Nucleus accumbens (tissue), 56 donors: ENCODE measurements at places on chromosomes 1 and 21.

DNA sequence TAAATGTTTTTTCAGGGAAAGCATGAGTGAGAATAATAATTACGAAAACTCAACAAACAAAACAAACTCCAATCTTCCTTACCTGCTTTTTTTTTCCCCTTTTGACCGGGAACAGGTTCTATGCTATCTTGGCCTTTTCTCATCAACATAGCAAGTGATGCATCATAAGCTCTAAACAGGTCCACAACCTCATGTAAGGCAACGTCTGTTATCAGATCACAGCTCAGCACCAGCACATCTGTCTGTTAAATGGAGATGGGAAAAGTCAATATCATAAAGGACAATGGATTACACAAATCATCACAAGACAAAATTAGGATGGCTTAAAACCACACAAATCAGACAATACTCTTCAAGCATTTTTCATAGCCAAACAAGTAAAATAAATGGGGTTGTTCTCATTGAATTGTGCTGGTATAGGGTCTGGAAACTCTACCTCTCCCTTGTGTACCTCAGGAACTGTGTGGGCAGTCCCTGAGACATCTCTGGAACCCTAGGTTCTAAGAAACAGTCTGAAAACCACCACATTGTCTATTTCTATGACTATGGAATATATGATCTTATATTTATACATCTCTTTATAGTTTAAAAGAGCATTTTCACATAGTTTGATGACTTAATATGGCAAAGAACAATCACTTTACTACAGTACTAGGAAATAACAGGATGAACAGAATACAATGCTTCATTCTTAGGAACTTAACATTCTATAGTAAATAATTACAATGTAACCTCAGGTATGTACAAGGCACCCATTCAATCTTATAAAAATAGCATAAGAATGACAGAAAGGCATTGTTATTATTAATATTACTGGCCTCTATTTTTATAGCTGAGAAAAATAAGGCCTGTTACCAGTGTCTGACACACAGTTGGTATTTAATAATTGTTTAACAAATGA lies 44.7 kb downstream of the EIF2B3 start:
- DNase-seq = no peak

DNA sequence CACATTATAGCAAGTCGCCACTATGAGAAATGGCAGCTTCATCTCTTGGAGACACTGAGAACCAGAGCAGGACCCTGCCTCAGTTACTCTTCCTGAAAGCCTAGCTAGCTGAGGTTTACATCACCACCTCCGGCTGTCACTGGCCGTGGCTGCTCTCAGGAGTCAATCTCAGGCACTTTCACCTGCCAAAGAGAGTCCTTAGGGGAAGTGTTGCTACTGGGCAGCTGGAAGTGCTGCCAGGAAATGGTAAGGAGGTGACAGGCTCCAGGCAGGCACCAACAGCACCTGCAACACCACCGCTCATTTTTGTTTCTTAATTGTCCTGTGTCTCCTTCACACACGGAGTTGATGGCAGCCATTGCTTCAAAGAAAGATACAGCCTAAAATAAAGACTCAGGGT lies 92.5 kb downstream of the DSCAM start:
- DNase-seq = no peak

GRCh38 chr1:226660410-226661182 lies 78.5 kb downstream of the ITPKB start:
- no peak for DNase-seq

GRCh38 chr21:41755934-41756773 lies 10.7 kb downstream of the RIPK4 start:
- DNase-seq = no peak

- DNase-seq = no peak
Measured at GRCh38 chr1:220533504-220534109, 5.7 kb downstream of the MARK1 start.

GRCh38 chr1:8910331-8910730 lies 31.8 kb upstream of the ENO1 start:
- DNase-seq = no peak

GRCh38 chr1:181658581-181658980 lies 175.3 kb downstream of the CACNA1E start:
- no peak for DNase-seq

- no peak for DNase-seq
Measured at GRCh38 chr1:119781434-119782210, 12.9 kb upstream of the HMGCS2 start.

GRCh38 chr1:53038566-53038965 lies 23.4 kb upstream of the PODN start:
- no peak for DNase-seq

DNA sequence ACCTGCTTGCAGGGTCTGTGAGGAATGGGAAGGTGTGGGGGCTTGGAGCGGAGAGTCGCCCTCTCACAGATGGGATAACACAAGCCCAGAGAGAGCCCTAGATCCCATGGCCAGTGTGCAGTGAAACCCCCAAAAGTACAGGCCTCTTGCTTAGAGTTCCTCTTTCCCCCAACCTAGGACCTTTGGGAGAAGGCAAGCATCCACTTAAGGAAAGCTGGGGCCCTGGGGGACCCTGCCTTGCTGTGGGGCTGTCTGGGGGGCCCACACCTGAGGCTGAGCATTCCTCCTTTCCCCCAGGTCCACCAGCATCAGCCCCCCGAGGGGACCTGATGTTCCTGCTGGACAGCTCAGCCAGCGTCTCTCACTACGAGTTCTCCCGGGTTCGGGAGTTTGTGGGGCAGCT lies 1.1 kb downstream of the VWA1 start:
- DNase-seq = no peak

- no peak for DNase-seq
Measured at GRCh38 chr1:201452866-201453265, 16.1 kb downstream of the PHLDA3 start.

GRCh38 chr1:182111496-182111895 lies 50.0 kb upstream of the ZNF648 start:
- DNase-seq = no peak

DNA sequence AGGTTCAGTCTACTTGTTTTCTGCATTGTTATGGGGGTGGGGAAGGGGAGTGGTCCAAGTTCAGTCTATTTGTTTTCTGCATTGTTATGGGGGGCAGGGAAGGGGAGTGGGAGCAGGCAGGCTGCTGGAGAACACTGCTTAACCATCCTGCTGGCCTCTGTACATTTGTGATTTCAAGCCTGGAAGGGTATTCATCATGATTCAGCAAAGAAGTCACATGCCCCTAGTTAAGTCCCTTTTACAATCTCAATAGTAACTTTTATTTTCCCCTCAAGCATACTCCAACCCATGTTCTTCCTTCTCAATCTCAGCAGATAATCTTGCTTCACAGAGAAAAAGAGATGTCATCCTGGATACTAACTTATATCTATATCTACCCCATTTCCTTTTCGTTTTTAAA lies 7.9 kb downstream of the LYST start:
- DNase-seq = no peak

DNA sequence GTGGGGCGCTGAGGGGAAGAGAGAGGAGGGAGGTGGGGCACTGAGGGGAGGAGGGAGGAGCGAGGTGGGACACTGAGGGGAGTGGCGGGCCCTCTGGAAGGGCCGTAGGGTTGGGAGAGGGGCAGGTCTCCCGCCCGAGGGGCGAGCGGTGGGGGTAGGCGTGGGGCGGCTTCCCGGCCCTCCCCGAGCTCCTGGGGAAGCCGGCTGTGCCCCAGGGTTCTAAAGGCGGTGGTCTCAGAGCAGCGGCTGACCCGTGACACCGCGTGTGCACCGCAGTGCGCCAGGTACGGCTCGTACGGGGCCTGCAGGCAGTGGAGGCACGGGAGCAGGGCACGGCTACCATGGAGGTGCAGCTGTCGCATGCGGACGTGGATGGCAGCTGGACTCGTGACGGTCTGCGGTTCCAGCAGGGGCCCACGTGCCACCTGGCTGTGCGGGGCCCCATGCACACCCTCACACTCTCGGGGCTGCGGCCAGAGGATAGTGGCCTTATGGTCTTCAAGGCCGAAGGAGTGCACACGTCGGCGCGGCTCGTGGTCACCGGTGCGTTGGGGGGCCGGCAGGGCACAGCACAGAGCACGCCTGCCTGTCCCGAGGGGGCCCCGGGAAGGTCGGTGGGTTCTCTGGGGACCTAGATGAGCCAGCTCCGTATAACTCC lies 68.5 kb downstream of the OBSCN start:
- DNase-seq = no peak

DNA sequence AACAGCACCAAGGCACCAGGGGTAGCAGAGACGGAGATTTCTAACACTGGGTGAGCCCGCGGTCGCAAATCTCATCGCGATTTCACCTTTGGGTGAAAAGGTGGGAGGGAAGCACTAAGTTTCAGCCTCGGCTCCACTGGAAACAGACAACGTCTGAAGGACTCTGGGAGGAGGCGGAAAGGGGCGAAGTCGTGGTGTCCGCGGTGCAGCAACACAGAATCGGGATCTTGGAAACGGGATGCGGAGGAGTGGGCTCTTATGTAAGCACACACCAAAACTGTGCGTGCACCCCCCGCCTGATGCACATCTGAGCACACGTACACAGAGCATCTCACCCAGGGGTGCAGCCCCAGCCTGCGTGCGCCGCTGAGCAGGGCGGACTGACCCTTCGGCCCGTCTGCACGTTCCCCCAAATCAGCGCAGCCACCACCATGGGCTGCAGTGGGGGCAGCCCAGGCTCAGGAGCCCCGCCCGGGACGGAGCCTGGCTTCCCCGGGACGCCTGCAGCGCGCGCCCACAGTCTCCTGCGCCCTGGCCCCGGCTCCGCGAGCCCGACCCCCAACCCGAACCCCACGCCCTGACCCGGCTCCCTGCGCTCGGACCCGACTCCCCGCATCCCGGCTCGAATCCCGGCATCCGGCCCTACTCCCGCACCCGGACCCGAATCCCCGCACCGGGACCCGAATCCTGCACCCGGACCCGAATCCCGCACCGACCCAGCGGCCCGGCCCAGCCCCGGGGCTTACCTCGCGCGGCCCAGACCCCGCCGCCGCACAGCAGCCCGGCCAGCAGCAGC lies 670 bp downstream of the CLSTN1 start:
- no peak for DNase-seq

- DNase-seq = no peak
Measured at GRCh38 chr21:14530592-14530991, 15.5 kb downstream of the SAMSN1 start.

GRCh38 chr1:220967911-220968310 lies 88.7 kb downstream of the HLX start:
- DNase-seq = no peak

- no peak for DNase-seq
Measured at GRCh38 chr1:19157653-19158052, 52.4 kb downstream of the UBR4 start.

DNA sequence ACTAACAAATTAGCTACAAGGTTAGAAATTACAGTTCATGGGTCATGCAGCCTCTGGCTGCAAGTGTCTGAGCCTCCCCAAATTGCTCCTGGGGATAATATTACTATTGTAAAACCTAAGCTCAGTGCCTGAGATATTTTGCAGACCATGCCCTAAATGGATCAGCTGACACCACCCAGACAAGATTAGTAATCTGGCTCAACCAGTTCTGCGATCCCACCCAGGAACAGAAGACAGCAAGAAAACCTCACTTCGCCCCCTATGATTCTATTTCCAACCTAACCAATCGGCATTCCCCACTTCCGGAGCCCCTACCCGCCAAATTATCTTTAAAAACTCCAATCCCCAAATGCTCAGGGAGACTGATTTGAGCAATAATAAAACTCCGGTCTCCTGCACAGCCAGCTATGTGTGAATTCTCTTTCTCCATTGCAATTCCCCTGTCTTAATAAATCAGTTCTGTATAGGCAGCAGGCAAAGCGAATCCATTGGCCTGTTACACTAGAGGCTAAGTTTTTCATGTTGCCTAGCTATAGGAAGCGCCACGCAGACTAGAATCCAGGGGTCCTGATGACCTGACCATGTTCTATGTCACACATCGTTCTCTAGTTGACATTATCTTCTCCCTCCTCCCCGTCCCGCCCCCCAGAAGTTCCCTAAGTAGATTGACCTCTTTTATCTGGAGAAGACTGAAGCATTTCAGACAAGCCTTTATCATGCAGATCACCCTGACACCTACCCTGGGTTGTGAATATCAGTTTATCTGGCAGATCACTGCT lies 22.4 kb upstream of the ZFYVE9 start:
- no peak for DNase-seq

DNA sequence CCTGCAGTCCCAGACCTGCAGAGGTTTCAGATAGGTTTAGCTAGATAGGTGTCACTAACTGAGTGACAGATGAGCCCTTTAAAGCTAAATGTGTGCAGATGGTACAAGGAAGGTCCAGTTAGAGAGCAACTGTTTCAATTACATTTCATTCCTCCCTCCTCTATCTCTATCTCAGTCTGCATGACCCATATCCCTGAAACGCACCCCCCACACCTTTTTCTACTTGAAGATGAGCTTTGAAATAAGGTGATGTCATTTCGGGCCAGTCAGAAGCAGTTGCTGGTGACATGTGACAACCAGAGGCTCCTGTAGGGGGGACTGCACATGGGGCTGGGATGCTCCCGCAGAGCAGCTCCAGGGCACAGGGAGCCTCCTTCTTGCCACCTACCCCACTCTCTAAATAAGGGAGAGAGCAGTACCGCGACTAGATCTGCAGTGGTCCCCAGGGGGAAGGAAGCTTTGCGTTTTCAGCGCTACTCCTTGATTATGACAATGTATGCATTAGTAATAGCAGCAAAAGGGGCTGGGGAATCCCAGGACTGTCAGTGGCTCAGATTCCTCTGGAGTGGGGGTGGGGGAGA lies 4.3 kb downstream of the ATP8B2 start:
- peak; percentile 38 for DNase-seq

DNA sequence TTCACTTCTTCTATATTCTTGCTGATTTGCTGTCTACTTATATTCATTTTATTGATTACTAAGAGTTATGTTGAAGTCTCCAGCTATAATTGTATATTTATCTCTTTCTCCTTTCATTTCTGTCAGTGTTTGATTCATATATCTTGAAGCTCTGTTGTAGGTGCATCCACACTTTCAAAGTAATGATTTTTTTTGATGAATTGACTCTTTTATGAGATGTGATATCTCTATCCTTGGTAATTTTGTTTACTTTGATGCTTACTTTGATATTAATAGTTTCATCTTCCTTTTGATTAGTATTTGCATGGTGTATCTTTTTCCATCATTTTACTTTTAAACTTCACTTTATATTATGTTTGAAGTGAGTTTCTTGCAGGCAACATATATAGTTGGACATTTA lies 110.8 kb downstream of the XPR1 start:
- no peak for DNase-seq

DNA sequence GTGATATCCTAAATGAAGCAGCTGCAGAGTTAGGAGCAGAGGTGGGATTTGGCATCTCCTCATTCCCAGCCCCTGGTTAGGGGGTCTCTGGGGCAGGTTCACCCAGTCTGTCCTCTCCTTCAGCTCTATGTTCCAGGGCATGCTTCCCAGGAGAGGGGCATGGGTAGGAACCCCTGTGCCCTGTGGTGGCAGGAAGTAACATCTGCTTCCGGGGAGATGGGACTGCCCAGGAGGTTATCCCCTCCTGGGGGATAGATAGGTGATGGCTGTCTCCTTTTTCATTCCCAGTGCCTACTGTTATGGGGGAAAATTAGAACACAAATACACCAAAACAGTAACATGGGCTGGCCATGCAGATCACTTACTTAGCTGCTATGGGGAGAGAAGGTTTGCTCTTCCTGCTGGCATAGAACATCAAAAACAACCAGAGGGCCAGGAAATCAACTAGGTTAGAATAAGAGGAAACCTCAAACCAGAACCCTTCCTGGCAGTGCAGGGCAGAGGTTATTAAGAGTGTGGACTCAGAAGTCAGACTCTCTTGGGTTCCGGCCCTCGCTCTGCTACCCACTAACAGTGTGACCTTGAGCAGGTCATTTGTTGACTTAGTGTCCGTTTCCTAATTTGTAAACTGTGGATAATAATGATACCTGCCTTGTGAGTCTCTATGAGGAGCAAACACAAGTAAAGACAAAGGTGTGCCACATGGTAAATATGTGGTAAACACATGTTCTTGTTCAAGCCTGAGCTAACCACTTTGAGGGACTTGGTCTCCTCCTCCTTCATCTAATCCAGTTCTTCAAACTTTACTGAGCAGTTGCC lies 157.8 kb upstream of the JUN start:
- no peak for DNase-seq
